ENCODE measurements at places on chromosomes 5 and 9. TPM values are rescaled to one million over a fixed set of nuclear protein-coding genes. Genes with fewer than 3 reads are reported as not detected.

DNA sequence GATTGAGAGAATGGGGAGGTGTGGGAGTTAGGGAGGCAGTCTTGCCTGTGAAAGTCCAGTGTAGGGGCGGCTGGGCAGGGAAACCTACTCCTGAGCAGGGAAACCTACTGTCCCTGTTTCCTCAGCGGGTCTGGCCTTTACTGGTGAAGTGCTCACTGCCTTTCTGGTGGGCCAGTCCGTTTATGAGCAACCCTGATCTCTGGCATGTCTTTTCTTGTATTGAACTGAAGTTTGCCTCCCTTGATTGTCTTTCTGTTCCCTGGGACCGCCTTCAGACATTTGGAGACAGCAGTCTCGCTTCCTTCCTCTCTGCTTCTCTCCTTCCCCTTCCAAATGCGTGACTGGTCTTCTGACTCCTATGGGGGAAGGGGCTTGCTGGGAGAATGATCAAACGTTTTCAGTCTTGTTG lies 2.9 kb downstream of the SNX18 start:
- DNase-seq: no peak

Gene SIMC1
- 23.9 TPM for polyA plus RNA-seq

DNA sequence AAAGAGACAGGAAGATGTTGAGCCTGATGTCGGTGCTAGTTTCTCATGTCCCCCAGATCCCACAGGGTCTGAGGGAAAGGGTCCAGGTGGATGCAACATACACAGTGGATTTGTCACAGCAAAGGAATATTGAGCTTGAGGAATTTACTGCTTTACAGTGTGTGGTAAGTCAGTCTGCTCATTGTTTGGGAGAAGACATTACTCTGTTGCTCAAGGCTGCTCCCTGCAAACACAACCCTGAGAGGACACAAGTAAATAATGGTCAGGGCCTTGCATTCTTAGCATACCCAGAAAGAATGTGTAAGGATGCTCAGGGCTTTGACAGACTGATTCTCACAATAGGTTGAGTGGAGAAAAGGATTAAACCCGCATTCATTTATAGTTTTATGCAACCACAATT lies 7.3 kb upstream of the MAN2A1 start:
- DNase-seq: no peak

Gene SV2C
- 0.23 TPM for polyA plus RNA-seq

DNA sequence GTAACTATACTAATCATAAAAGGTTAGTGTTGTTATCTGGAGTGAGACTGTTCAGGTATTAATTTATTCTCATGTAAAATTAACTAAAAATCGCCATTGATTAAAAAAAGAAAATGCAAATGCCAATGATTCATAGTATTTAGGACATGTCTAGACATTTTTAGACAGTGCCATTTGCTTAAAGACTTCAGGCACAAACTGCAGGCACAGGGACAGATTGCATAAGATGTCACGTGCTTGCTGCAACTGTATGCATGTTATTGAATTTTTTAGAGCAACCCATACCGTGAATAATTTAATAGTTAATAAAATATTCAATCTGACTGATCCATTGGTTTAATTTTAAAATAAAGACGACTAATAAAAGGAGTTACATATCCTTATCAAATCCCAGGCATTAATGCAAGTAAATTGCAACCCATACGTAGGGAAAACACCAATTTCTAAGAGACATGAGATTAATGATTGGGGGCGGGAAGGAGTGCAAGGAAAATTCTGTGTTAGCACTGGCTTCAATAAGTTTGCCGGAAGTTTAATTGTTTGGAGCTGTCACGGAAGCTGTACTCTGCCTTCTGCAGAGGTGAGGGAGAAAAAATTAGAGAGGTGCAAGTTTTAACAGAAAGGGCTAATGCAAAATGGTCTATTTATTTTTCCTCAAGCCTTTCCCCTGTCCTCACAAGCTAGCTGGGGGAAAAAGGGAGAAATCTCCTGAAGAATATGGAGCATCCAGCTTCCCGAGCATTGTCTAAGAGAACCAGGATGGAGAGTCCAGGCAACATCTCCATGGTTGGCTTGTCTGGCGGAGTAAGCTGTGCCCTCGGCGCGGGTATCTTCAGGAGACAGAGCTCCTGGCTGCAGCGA lies 2.9 kb downstream of the EDIL3 start:
- DNase-seq: no peak

Gene SLC22A4
- 6.2 TPM for polyA plus RNA-seq

Data from renal cortex interstitium (tissue), 15 donors.